Activated T-helper 1 cell treated with Interleukin-2 at 50 U/mL for 16 hours (primary cell): ENCODE measurements at places on chromosomes 2 and 18.

DNA sequence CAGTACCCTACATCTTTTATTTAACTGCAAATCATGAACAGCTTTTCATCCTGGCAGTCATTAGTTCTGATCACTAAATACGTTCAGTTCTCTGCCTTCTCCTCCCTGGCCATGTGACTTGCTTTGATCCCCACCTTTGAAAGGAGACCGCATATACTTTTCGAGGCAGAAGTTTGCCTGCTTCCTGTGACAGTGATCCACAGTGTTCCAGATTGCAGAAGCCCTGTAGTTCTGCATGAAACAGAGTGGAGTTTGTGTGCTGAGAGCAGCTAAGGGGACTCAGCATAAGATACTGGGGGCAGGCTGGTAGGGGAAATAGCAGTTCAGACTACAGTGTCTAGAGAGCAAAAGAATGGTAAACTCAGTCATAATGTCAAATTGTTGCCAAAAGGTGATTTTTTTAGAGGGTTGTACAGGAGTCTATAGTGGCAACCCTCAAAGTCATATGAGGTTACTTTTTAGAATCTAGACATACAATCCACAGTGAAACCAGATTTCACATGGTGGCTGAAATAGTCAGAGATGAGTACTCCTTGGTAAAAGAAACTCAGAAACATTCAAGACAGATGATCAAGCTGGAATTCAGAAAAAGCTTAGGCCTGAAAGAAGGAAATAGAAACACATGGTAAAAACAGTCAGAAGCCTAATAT, 1800.4 kb upstream of the CELF4 start:
- no peak for DNase-seq

DNA sequence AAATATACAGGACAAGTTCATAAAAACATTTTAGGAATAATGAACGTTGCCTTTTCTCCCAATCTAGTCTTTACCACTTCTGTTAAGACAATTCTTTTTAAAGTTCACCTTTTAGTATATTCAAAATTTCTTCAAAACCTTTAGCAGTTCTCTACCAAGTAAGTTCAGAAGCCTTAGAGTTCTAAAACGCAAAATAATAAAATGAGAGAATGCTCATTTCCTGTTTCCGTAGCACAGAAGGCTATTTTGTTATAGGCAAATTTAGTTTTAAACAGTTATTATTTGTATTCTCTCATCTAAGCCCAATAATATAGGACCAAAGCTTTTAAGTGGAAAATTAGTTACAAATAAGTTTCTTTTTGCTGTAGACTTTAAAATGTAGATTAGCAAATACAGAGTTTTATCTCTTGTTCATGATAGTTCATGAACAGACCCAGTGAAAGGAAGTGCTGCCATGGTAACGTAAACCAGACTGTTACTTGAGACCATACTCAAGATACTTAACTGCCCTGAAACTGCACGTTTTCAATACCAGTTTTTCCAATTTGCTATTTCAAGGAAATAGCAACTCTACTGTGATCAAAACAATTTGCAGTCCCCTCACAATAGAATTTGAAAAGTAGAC, 173.1 kb upstream of the STON1 start:
- no peak for DNase-seq

DNA sequence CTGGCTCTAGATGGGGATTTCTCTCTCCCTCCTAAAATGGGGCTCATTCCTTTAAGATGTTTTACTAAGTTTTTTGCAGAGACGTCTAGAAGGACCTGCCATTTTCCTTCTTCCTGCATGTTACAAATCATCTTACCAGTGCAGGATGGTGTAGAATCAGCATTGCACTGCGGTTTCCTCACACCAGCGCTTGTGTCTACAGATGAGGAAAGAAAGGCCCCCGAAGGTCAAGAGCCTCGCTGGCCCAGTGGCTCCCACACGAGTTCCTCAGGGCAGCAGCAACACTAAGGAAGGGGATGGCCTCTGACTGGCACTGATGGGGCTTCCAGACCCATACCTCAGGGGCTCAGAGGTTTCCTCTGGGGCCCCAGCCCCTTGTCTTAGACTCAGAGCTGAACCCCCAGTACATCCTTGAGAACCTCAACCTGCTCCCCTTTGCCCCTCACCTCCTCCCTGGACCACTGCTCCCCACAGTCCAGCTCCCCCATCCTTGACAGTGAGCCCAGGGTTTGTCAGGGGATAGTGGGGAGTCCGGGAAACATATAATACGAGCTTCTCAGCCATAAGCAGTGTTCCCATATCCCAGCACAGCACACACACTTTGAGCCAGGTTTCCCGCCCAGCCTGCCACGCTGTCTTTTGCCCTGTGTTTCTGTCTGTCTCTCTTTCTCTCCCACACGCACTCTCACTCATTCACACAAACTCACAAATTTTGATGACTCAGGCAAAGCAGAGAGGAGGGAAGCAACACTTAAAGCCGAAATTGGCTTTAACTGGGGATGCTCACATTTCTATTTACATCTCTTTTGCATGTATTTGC, 29.4 kb downstream of the ZFP36L2 start:
- DNase-seq = no peak

DNA sequence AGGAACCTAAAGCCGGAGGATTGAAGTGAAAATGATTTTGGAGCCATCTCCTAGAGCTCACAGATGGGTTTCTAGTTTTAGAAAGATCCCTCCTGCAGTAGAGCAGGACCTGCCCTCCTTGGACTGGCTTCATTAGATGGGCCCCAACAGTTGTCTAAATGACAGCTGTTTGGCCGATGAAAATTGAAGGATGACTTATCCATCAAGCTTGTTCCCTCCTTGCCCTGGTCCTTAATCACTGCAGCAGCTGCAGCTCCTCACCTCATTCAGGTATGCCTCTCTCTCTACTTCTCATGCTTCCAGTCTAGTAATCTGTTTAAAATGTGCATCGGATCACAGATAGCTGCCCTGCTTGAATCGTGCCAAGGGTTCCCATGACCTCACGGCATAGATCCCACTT, 677.6 kb downstream of the BCL11A start:
- DNase-seq = no peak

- no peak for DNase-seq
Measured at GRCh38 chr18:58106289-58107070, 62.5 kb downstream of the NEDD4L start.

GRCh38 chr2:101949304-101949703, 42.5 kb upstream of the IL1R2 start:
- no peak for DNase-seq

- DNase-seq = no peak
Measured at GRCh38 chr18:36702401-36703013, 126.3 kb downstream of the TPGS2 start.

- no peak for DNase-seq
Measured at GRCh38 chr18:63273222-63273927, 46.2 kb downstream of the BCL2 start.

GRCh38 chr2:43123028-43123427, 103.4 kb downstream of the ZFP36L2 start:
- DNase-seq = no peak

GRCh38 chr18:11994336-11994702, 13.0 kb downstream of the IMPA2 start:
- no peak for DNase-seq

DNA sequence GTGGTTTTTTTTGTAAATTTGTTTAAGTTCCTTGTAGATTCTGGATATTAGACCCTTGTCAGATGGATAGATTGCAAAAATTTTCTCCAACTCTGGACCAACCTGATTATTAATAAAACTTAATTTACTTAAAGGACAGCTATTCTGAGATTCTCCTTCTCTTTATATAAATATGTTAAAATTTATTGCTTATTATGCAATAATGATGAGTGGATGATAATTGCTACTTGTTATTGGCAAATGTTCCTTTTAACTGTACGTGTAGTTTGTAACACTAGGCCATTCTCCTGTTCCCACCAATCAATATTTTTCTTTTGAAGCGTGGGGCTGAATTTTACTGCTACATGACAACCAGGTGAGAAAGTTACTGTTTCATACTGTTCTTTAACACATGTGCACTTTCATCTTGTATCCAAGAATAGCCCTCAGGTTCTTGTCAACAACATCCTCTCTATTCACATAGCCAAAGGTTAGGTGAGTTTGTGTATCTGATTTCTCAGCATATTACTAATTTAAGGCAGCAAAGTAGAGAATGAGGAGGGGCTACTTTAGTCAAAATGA, 16.6 kb upstream of the STK17B start:
- no peak for DNase-seq

DNA sequence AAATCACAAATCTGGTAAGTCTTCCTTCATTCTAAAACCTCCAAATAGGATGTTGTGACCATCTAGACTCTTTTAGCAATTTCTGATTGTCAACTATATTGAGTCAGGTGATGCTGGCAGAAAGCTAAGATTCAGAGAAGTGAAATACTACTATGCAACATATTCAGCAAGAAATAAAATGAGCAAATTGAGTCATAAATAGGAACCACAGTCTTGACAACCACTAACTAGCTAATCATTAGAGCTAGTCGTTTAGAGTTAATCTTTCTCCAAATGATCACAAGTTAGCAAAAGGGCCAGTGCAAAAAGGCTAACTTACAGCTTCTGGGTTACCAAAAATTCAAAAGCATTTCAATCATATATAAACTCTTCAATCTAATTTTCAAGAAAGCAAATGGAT, 54.5 kb downstream of the ROCK1 start:
- no peak for DNase-seq

- no peak for DNase-seq
Measured at GRCh38 chr2:203400805-203401585, 72.8 kb downstream of the ABI2 start.

- no peak for DNase-seq
Measured at GRCh38 chr2:28639092-28639691, 112.4 kb upstream of the PPP1CB start.

GRCh38 chr18:69838620-69839411, 108.9 kb downstream of the CD226 start:
- no peak for DNase-seq

DNA sequence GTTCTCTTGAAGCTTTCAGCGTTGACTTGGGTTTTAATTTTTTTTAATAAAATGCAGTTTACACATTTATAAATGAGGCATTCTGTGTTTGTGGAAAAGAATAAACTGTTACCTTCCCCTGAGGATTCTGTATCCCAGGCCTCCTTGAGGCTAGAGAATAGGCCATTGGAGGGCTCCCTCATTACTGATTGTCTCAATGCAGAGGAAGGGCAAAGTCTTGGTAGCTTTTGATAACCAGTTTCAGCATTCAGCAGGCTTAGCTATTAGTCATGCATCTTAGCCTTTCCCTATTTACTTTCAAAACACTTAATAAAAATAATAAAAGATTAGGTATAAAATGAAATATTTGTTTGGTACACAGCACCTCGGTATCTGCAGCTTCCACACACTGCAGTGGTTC, 58.1 kb upstream of the OTX1 start:
- DNase-seq = no peak

- no peak for DNase-seq
Measured at GRCh38 chr18:3265564-3266033, 3.7 kb downstream of the MYL12B start.

- no peak for DNase-seq
Measured at GRCh38 chr2:181172676-181173075, 192.3 kb downstream of the UBE2E3 start.

- DNase-seq = no peak
Measured at GRCh38 chr2:223654384-223654915, 52.3 kb upstream of the SCG2 start.

DNA sequence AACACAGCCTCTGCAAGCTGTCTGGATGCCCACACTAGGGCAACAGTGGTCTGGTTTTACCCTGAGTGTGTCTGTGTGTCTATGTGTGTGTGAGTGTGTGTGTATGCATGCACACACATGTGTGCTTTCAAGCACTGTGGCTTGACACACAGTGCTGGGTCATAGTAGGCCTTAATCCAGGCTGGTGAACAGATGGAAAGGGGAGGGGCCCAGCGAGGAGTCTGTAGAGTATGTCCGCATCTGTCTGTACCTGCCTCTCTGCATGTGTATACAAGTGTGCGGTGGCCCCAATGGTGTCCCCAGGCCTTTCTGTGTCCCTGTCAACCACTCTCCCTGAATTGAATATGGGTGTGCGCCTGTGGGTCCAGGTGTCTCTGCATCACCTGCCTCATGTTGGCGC, 9.3 kb upstream of the KCNIP3 start:
- DNase-seq = no peak

DNA sequence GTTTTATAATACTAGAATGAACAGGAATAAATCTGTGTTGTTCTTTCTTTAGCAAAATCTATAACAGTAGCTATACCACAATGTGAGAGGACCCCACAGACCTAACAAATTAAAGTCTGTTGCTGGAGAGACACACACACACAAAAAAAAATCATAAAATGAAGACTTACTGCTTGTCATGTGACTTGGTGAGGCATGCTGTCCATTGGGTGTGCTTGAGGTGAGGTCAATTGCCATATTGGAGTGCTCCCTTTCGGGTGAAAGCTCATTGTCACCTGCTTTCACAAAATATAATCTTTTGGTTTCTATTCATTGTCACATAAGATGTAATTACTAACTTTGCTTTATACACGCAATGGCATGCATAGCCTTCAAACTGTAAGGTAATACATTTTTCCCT, 3.9 kb downstream of the IKZF2 start:
- no peak for DNase-seq

GRCh38 chr18:3345885-3346284, 84.0 kb downstream of the MYL12B start:
- no peak for DNase-seq

- DNase-seq = no peak
Measured at GRCh38 chr18:74524097-74524496, 10.2 kb upstream of the CNDP1 start.

GRCh38 chr2:67612576-67613042, 215.5 kb downstream of the ETAA1 start:
- DNase-seq = no peak

- no peak for DNase-seq
Measured at GRCh38 chr2:239203443-239204135, 197.2 kb downstream of the HDAC4 start.

DNA sequence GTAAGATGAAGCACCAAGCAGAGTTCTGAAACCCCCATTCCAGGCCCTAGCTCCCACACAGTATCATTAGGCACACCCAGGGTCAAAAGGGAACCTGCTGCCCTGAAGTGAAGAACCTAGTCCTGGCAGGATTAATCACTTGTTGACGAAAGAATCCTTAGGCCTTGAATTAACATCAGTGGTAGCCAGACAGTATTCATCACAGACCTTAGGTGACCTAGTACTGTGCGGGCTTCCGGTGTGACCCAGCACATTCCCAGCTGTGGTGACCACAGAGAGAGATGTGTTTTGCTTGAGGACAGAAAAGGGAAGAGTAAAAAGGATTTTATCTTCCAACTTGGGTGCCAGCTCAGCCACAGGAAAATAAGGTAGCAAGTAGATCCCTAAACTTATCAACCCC, 1071.4 kb upstream of the FAM98A start:
- DNase-seq = no peak

DNA sequence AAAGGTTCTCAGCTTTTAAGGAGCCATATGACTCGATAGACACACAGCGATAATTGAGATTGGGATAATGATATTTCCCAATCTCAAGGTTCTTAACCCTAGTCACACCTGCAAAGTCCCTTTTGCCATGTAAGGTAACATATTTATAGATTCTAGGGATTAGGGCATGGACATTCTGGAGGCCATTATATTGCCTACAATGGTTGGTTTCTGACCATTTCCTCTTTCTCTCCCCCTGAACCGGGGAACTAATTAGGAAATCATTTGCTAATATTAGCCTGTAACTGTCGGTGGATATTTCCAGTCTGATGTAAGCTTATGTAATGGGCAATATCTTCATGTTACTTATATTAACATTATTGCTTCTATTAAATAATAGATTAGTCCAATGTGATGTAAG, 40.8 kb upstream of the ARHGAP15 start:
- DNase-seq = no peak
